ENCODE measurements at places on chromosomes 1 and 21.

DNA sequence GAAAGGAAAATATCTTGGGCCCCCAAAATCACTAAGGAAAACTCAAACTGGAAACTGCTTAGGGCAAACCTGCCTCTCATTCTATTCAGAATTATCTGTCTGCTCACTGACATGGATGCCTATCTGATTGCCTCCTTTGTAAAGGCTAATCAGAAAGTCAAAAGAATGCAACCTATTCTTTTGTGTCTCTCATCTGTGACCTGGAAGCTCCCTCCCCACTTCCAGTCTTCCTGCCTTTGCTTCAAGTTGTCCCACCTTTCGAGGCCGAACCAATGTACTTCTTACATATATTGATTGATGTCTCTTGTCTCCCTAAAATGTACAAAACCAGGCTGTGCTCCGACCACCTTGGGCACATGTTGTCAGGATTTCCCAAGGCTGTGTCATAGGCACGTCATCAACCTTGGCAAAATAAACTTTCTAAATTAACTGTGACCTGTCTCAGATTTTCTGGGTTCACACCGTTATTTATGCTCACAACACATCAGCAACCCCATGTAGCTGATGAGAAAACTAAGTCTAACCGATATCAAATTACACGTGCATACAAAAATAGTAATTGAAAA, 302.3 kb upstream of the NRIP1 start:
- DNase-seq = no peak

DNA sequence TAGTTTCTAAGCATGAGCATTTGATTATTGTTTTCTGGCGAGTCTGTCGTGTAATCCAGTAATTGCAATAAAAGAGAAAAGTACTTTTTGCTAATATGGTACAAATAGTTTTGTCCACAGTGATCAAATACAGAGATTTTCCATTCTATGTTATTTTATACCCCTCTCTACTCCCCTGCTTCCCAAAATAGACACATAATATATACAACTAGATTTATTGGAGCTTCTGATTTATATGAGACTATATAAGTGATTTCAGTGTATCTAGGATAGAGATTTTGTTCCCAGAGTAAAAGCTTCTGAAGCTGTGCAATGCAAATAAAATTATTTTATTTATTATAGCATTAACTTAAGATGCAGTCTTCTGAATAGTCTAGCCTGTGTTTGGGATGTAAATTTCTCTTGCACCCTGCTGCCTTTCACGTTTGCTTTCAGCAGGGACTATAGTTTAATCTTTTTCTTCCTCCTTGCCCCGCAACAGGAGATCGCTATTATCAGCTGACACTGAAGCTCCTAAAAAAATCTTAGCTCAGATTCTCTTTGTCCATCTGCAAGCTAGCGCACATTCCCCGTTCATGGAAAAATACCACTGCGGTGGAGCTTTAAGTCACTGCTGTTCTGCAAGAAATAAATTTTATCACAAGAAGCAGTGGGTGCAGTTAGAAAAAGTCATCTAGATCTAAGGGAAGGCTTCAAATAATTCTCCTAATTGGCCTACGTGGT, 273.3 kb downstream of the DISC1 start:
- DNase-seq = no peak

GRCh38 chr1:241557031-241557430, 24.9 kb downstream of the KMO start:
- no peak for DNase-seq

DNA sequence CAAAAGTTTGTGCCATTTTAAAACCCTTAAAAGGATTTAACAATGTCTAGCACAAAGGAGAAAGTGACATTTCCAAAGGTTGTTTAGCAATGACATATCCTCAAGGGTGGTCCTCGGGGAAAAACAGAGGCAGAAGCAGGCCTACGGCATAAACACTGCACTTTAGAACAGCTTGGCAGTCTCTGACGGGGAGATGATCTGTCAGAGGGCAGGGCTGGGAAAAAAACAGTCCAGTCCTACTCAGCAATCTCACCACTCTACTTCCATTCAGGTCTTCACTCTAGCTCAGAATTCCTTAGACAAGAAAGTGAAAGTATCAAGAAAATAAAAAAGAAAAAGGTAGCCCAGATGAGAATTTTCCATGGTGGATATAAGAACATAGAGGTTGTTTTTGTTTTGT, 4.1 kb downstream of the CRYZ start:
- DNase-seq = no peak

GRCh38 chr1:15118579-15118978, 35.0 kb upstream of the TMEM51 start:
- DNase-seq = no peak

GRCh38 chr1:214899908-214900460, 182.6 kb upstream of the KCNK2 start:
- no peak for DNase-seq

- no peak for DNase-seq
These were observed 254.4 kb downstream of the FOXD2 start for GRCh38 chr1:47692196-47692595.

DNA sequence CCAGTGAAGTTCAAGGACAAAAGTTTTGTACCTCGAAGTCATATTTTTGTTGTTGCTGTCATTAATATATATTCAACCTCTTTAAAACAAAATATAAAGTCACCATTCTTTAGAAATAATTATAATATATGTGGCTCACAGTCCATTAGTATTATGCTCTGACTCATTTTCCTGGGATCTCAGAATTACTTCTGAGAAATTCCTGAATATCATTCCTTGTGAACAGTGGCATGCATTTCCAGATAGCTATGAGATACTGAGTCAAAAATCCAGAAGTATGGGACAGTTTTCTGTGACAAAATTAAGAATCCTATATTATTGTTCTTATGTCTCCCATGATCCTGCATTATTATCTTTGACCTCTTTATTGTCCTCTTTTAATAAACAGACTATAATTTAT, 13.8 kb upstream of the RGS21 start:
- no peak for DNase-seq

- DNase-seq = no peak
These were observed 23.1 kb upstream of the PKP1 start for GRCh38 chr1:201260236-201260590.

Data from Karpas-422 (cell line).